CD8-positive, alpha-beta T cell (primary cell): ENCODE measurements at places on chromosomes 3 and 15. TPM values are rescaled to one million over a fixed set of nuclear protein-coding genes. Genes with fewer than 3 reads are reported as not detected.

The ZNF385D gene
- total RNA-seq, result not detected

The CPN2 gene
- not detected for total RNA-seq

- no peak for DNase-seq
Measured at GRCh38 chr3:30124435-30125370, 481.7 kb upstream of the TGFBR2 start.

GRCh38 chr3:123357275-123357674 lies 91.6 kb downstream of the ADCY5 start:
- DNase-seq, result no peak

The MASP1 gene
- not detected for total RNA-seq

The UACA gene
- not detected for total RNA-seq
